Esophagus muscularis mucosa (tissue), 4 donors: ENCODE measurements at places on chromosomes 5 and 9. TPM values are rescaled to one million over a fixed set of nuclear protein-coding genes. Genes with fewer than 3 reads are reported as not detected.

GRCh38 chr5:76851728-76852369, 2.0 kb downstream of the S100Z start:
- no peak overlapping the region for H3K4me3 ChIP-seq
- H3K4me1 ChIP-seq = no peaks in the 10 kb centered on the region
- no peak overlapping the region for H3K27ac ChIP-seq
- no peaks in the 10 kb centered on the region for H3K27me3 ChIP-seq

DNA sequence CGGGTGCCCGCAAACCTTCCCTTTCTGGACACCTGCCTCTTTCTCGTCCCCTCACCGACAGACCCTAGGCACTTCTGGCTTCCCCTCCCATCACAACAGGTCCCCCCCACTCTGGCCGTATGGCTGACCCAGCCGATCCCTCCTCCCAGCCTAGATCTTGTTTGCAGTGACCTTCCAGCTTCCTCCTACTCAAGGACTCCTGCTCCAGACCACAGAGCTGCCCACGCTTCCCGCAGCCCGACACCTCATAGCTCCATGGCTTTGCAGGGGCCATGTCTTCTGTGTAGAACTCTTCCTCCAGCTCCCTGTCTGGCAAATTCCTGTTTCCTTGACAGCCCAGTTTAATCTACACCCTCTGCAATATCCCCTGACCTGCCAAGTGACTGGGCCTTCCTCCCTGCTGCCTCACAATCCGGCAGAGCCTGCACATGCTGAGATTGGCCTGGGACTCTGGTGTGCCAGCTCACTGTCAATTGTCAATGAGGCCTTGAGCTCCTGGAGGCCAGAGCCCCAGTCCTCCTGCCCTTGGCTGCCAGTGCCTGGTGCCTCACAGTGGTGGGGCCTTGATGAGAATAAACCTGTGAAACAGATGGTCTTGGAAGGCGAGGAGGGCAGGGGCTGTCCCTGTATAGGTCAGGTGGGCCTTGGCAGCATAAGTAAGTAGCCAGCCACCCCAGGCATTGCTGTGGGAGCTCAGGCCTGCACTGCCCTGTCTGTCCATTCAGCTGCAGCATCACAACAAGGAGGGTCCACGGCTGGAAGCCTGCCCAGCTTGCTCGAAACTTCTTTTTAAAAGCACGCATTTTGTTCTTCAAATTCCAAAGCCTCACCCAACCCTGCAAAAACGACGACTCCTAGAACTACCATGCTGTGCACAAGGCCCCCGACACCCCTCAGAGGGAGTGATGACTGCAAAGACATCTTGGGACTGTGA, 50.5 kb downstream of the GADD45G start:
- H3K4me3 ChIP-seq = no peak overlapping the region
- H3K27ac ChIP-seq = no peak overlapping the region
- no peak for DNase-seq
- H3K4me1 ChIP-seq = peaks cover 10% of the 10 kb centered on the region

DNAJC25 gene
- 12.0 TPM for total RNA-seq

GRCh38 chr9:70130266-70130665, 86.6 kb downstream of the MAMDC2 start:
- no peak overlapping the region for H3K4me3 ChIP-seq
- H3K27ac ChIP-seq = no peak overlapping the region
- H3K36me3 ChIP-seq = peaks cover 62% of the 10 kb centered on the region

INIP gene
- 10.9 TPM for total RNA-seq

DMRT3 gene
- not detected for total RNA-seq

EDIL3 gene
- 11.3 TPM for total RNA-seq

DNA sequence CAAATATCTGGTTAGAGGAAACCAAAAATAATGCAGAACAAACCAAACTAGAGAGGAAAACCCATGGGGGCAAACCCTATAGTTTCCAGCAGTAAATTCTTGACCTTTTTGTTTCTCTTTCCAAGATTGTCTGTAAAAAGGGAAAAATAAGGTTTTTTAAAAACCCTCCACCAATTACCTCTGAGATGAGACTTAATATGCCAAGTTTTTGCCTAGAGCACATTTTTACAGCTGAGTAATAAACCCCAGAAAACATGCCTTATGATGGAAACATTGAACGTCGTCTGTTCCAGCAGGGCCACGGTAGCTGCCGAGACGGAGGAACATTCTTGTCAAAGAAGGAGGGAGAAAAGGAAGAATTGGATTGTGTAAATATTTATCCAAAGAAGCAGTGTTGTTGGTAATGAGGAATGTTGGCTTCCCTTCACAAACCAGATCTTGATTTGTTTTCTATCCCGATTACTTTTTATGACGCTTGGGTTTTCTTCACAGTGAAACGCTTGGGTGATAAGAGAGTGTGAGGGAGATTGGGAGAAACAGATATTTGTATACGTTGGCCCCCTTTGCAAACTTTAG, 17.3 kb upstream of the MSX2 start:
- H3K4me1 ChIP-seq = no peaks in the 10 kb centered on the region
- no peak overlapping the region for H3K27ac ChIP-seq
- DNase-seq = no peak
- no peaks in the 10 kb centered on the region for H3K36me3 ChIP-seq
- no peak overlapping the region for H3K4me3 ChIP-seq
- no peaks in the 10 kb centered on the region for H3K27me3 ChIP-seq

- H3K27me3 ChIP-seq = peaks cover 51% of the 10 kb centered on the region
- DNase-seq = no peak
- H3K36me3 ChIP-seq = no peaks in the 10 kb centered on the region
These were observed at the start of gene LRRC14B for GRCh38 chr5:191036-191948. LRRC14B (plus strand) TSS chr5:191495; CDS start chr5:191539, 44 bp downstream.
